ENCODE measurements at places on chromosomes 2 and 18. TPM values are rescaled to one million over a fixed set of nuclear protein-coding genes. Genes with fewer than 3 reads are reported as not detected.

- DNase-seq: no peak
- no peaks in the 10 kb centered on the region for H3K27me3 ChIP-seq
- H3K27ac ChIP-seq: no peak overlapping the region
- no peaks in the 10 kb centered on the region for H3K36me3 ChIP-seq
Observed at GRCh38 chr18:48869591-48869990, 81.2 kb downstream of the SMAD7 start.

Gene LINC00305
- not detected for polyA plus RNA-seq

Gene SERPINB11
- not detected for polyA plus RNA-seq

DNA sequence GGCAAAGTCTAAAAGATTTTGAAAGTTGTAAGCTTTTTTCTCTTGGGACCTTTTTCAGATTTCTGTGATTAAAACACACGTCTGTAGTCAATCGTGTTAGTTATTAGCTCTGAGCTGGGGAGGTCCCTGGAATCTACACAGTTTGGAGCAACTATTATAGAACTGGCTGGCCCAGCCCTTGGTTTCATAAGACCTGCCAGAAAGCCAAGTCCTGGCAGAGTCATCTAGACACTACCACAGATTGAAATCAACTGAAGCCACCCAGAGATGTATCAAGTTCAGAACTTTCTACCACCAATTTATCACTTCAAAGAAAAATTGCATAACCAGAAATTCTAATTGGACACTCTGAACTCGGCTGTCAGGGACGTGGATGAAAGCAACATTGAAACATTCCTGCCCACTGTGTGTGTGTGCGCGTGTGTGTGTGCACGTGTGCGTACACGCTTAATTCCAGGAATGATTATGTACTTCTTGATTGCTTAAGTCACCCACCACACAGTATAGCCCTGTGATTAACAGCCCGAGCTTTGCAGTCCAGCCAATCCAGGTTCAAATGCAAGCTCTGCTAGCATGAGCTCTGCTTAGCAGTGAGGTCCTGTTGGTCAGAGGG is 126.3 kb downstream of the TPGS2 start:
- DNase-seq: no peak
- H3K36me3 ChIP-seq: no peaks in the 10 kb centered on the region
- H3K27me3 ChIP-seq: no peaks in the 10 kb centered on the region

- no peak overlapping the region for H3K4me3 ChIP-seq
- H3K36me3 ChIP-seq: no peaks in the 10 kb centered on the region
- no peaks in the 10 kb centered on the region for H3K4me1 ChIP-seq
- H3K27ac ChIP-seq: no peak overlapping the region
- no peak for DNase-seq
Observed at GRCh38 chr2:232533944-232534710, 5.4 kb upstream of the CHRNG start.

Data from kidney (tissue), 22 donors.